RPMI8226 (cell line): ENCODE measurements at places on chromosomes 4 and X.

GRCh38 chr4:47720787-47721186 lies 117.1 kb downstream of the CORIN start:
- no peak for DNase-seq

- no peak for DNase-seq
Observed at GRCh38 chrX:105323928-105324327, 103.4 kb upstream of the TEX13A start.

DNA sequence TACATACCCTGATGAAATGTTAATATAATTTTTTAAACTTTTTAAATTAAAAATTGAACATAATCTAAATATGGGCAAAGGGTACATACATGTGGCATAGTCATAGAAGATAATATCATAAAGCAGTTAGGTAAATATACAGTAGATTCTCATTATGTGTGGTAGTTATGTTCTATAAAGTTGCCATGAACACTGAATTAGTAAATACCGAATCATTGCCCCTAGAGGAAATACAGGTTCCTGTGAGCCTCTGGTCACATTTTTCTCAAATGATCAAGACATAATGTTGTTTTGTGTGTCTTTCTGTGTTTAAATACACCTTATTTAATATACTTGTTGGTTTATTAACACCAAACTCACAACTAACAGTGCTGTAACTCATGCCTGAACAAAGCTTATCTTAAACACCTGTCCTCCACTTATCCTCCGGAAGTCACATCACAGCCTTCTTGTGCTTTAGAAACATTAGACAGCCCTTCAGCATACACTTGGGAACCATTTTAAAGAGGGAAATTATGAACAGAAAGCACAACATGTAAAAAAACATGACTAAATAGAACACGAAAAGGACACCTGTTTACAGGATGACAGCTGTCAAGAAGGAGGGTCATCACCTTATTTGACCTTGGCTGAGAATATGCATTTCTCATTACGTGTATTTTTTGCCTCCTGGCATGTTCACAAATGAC lies 169.4 kb upstream of the NAP1L5 start:
- DNase-seq = peak; percentile 21

GRCh38 chrX:39459952-39460351 lies 637.8 kb downstream of the BCOR start:
- no peak for DNase-seq

- DNase-seq = no peak
Observed at GRCh38 chrX:71096760-71097032, 1.0 kb downstream of the FOXO4 start.

- no peak for DNase-seq
Observed at GRCh38 chr4:121377076-121377475, 3.7 kb downstream of the QRFPR start.

DNA sequence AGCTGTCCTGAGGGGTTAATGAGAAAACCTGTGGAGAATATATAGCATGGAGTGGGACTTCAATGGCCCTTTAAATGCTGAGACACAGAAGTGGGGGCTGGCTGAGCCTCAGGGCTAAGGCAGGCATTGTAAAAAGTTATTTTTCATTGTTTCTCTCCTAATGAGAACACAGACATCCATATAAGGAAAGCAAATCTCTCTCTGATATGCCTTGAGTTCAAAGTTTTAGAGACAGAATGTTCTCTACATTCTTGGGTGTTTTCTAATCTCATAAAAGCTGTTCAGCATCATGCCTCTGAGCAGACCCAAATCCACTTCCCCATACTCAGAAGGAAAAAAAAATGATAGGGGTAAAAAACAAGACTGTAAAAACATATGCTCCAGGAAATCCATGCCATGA lies 16.8 kb upstream of the RAB40A start:
- no peak for DNase-seq

DNA sequence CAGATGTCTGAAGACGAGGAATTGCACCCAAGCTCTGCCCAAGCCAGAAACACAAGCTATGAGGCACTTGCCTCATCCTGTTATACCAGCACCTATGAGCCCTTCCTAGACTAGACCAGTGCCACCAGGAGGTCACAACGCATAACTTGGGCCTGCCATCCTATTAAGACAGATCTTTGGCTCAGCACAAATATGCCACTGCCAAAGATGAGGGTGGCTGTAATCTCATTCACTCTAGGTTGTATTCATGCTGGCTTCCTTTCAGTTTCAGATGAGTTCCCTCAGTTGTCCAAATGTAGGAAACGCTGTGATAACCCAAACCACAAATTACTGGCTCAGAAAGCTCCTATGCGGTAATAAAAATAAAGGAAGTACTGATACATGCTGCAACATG lies 76.5 kb upstream of the CITED1 start:
- no peak for DNase-seq

GRCh38 chrX:72545990-72546389 lies 26.7 kb downstream of the HDAC8 start:
- no peak for DNase-seq

- peak; percentile 8 for DNase-seq
Observed at GRCh38 chr4:56817840-56818491, 3.5 kb downstream of the SPINK2 start.

- DNase-seq = peak; percentile 54
Observed at GRCh38 chrX:154490021-154490413, 412 bp downstream of the SLC10A3 start.

DNA sequence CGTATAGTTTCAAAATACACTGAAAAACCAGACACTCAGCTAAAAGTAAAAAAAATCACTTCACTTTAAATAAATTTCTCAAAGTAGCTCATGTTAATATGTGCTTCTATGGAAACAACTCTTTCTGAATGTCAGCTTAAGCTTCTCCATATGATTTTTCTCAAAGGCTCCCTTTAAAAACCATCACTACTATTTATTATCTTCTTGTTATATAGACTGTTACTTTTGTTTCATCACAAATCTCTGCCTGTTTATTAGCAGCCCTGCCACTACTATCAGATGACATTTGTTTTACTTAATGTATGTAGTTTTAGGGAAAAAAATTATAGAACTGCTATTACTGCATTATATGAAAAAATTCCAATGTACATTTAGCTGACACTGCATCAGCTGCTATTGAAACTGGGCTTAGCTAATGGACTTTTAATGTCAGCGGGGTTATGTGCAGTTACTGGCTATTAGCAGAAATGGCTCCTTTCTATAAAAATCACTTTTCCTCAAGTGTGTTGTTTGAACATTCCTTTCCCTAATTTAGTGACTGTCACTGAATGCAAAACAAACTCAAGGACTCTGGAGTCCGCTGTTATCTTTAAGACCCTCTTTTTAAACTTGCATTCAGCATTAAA lies 10.8 kb downstream of the UNC5C start:
- DNase-seq = no peak

GRCh38 chr4:40040908-40041307 lies 15.7 kb upstream of the N4BP2 start:
- DNase-seq = no peak

DNA sequence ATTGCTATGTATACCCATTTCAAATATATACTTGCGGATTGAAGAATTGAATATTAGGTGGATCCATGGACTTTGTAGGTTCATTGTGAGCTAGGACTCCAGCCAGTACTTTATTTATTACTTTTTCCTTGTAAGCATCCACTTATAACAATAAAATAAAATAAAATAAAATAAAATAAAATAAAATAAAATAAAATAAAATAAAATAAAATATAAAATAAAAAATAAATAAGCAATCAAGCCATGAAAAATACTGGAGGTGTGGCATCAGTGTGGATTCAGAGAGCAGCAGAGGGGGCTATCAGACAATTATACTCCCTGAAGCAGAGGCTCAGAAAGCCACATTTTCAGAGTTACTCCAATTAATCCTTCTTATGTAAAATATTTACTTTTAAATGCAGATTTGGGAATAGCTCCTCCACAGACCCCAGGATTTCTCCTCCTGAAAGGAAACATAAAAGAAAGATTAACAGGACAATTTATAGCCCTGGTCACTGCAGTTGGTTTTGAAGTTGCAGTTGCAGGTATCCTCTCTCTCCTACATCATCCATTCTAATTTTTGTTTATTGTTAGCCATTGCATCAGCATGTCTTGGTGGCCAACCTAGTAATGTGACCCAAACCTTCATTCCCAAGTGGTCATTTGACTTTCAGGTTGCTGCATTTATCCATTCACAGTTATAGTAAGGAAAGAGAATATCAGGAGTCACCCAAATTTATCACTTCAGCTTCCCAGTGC lies 2025.2 kb upstream of the IGFBP7 start:
- DNase-seq = no peak

DNA sequence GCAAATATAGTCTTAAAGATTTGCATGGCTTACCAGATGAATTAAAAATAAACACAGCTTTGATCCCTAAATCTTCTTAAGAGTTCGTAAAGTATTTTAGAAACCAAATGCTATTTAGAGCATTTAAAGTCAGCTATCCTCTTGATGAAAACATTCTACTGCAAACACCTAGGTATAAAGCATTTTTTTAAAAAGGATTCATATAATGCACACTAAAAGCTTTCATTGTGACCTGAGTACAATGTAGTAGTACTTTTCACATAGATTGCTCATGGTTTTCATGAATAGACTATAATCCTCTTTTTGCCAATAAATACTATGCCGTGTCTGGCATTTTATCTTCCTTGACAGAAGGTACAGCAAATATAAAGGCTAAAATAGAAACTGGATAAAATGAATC lies 805.1 kb upstream of the INTU start:
- DNase-seq = no peak

DNA sequence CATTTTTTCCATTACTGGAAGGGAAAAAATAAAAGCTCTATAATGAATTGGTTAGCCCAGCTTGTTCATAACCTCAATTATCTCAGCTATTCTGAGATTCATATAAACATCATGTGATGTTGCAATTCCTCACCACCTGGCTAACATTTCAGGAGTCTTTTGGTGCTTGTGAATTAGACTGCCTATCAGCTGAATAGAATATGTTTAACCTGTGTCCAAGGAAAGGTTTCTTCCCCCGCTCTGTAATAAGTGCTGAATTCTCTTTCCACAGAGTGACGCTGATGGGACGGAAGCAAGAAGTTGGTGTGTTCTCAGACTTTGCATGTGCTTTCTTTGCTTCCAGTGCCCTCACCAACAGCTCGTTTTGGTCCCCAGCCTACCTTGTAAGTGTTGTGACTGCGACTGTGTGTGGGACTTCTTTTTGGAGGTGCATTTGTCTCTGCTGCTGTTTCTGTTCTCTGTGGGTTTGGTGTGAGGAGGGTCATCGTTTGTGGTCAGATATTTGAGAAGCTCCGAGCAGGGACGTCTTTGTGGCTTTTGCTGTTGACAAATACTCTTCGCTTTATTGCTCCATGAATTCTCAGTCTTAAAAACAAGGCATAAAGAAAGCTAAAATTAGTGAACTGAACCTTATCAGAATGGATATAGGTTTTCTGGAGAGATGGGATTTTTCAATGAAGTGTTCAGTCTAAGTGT lies 61.7 kb downstream of the PPARGC1A start:
- DNase-seq = no peak
